Naive thymus-derived CD8-positive, alpha-beta T cell (primary cell): ENCODE measurements at places on chromosomes 5 and 9. TPM values are rescaled to one million over a fixed set of nuclear protein-coding genes. Genes with fewer than 3 reads are reported as not detected.
A peak's percentile ranks its signal among the peaks of the same experiment; 100 is the strongest.

GRCh38 chr5:17258431-17258830 lies 41.0 kb downstream of the BASP1 start:
- DNase-seq, result no peak

GRCh38 chr9:18359335-18359734 lies 114.6 kb upstream of the ADAMTSL1 start:
- no peak for DNase-seq

GRCh38 chr5:100889165-100889743 lies 13.8 kb downstream of the ST8SIA4 start:
- no peak for DNase-seq

GRCh38 chr9:109451311-109452025 lies 46.6 kb downstream of the PTPN3 start:
- DNase-seq, result no peak

- no peak for DNase-seq
Observed at GRCh38 chr9:32606811-32607210, 28.7 kb downstream of the TAF1L start.

DNA sequence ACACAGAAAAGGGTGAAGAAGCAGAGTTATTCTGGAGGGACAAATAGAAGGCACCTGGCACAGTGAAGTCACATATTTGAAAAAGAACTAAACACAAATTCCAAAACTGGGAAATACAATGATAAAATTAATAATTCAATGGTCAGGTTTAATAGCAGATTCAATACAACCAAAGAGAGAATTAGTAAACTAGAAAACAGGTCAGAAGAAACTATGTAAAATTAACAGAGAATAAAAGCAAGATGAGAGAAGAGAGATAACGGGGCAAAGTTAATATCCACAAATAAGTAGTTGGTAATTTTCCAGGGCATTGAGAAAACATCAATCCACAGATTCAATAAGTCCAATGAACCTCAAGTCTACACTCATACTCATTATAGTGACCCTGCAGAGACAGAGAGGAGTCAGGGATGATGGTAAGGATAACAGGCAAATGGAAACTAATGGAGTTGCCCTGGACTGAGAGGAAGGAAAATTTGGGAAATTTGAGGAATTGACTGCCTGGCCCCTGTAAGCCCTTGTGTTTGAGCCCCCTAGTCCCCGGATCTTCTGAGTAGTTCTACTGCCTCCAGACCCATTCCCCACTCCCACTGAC lies 8.3 kb upstream of the ERGIC1 start:
- no peak for DNase-seq

GRCh38 chr9:87853876-87854579 lies 28.6 kb upstream of the SPATA31E1 start:
- no peak for DNase-seq

GRCh38 chr5:124259017-124259416 lies 487.4 kb downstream of the ZNF608 start:
- no peak for DNase-seq

DNA sequence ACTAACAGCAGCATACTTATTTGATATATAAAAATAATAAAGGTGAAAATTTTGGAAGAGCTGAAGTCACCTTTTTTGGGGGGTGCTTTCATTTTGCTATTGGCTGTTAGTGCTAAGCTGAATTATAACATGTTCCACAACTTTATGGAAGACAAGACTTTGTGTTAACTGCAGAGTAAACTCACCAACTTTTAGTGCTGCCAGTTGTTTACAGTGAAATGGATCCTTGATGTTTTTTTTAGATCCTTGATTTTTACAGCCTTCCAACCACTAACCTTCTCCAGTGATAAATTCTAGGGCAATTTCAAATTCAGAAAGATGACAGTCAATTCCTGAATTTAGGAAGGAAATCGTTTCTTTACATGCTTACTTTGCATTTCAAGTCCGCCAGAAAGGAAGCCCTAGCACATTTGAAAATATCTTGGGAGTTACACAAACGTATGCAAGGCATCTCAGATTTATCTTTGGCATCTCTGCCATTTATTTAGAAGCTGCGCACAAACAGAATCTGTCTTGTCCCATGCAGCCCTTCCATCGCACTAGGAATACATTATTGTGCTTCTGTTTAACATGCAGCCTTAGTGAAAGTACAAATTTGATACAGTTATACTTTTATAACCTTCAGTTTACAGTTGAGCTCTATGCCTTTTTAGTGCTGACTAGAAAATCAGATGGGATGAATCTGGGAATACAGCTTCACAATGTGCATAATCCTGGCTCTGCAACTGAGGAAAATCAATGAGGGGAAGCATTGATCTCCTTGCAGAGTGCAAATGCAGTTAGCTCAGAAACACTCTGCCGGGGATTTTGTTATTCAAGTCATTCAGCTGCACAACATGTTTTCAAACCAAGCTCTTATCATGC lies 142.4 kb upstream of the ZNF608 start:
- no peak for DNase-seq

DNA sequence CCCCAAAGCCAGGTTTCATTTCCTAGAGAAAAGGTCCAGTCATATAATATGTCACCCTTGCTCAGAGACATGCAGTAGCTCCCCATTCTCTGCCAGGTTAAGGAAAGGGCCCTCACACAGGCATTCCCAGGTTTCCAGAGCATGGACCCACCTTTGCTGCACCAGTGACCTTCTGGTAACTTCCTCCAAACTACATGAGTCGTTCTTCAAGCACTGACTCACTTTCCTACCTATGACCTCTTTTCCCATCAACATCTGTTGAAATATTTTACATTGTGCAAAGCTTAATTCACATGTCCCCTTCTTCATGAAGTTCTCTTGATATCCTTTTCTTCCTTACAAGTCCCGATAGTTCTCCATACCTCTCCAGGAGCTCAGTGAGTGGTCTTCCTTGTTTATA lies 25.9 kb downstream of the SH3TC2 start:
- no peak for DNase-seq

- DNase-seq, result no peak
Observed at GRCh38 chr5:36300191-36300926, 1.3 kb downstream of the RANBP3L start.

DNA sequence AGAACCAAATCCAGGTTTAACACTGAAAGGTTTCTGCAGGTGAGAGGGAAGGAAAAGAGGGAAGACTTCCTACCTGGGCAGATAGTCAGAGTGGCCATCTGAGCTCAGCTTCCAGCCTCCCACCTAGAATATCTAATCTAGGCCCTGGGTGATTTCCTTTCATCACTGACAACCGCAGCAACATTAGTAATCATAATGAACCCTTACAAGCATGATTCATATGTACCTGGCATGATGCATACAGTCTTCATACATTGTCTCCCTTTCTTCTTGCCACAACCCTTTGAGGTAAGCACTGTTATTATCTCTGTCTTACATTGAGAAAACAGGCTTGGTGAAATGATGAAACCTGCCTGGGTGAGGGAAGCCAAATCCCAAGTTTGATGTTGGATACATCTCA lies 13.5 kb downstream of the AFAP1L1 start:
- no peak for DNase-seq

DNA sequence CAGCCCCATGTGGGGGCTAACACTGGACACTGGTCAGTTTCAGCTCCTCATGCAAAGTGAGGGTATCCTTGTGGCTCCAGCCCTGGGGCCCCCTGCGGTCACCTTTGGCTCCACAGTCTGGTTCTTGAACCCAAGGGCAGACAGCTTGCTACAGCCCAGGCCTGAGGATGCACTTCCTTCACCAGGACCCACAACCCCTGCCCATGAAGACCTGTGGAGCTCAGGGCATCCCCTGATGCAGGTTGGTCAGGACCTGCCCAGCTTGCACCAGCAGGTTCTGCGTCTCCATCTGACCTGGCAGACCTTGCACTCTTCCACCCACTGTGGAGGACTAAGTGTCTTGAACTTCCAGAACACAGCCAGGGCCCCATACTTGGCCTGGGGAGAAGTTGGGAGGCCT lies 3.7 kb upstream of the MRNIP start:
- no peak for DNase-seq

- no peak for DNase-seq
Observed at GRCh38 chr5:134097211-134097749, 17.2 kb upstream of the TCF7 start.

DNA sequence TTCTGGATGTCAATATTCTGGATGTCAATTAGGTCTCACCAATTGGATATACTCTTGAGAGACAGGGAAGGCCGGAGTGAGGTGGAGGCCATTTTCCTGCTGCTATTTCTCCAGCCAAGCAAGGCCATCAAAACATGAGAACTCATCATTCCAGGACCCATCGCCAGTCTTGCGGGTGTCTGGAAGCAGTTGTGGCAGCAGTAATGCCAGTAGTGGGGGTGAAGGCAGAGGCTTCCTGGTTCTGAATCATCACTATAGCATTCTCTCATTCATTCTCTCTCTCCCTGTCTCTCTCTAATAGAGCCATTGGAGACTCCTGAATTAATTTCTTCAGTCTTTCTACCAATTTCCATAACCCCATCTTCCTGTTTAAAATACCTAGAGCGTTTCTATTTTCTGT lies 71.8 kb downstream of the EGFLAM start:
- DNase-seq, result no peak

- no peak for DNase-seq
Observed at GRCh38 chr9:33408087-33408486, 5.7 kb upstream of the AQP7 start.

DNA sequence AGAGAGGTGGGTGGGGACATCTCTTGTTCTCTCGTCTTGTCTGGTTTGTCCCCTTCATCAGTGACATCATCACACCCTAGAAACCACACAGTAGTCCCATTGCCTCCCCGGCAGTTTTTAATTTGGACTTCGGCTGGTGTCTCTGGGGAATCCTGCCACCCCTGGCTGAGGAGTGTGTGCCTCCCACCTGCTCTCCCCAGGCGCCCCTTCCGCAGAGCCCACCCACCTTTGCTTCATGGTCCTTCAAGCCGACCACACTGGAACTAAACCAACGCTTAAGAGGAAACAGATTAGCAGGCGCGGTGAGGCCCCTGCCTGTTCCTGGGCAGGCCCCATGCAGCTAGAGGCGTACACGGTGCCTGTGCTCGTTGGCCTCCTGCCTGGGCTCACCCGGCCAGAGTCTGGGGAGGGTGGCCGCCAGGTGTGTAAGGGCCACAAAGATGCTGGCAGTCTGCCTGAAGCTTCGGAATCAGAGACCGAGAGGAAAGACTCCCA lies 107.6 kb upstream of the SPRY4 start:
- DNase-seq, result peak; percentile 2

DNA sequence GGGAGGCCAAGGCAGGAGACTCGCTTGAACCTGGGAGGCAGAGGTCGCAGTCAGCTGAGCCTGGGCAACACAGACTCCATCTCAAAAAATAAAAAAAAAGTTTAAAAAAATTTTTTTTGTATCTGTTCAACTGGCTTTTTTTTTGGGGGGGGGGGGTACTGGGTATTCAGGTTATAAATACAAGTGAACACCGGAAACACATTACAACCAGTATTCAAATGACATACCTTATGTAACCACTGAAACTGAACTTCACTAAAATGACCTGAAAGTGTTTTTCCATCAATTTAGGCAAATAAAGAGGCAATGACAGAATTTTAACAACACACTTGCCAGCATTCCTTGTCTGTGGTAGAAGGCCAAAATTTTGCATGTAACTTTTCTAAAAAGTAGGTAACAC lies 33.5 kb downstream of the STRBP start:
- no peak for DNase-seq

GRCh38 chr9:37922363-37923117 lies 18.6 kb upstream of the SLC25A51 start:
- no peak for DNase-seq

DNA sequence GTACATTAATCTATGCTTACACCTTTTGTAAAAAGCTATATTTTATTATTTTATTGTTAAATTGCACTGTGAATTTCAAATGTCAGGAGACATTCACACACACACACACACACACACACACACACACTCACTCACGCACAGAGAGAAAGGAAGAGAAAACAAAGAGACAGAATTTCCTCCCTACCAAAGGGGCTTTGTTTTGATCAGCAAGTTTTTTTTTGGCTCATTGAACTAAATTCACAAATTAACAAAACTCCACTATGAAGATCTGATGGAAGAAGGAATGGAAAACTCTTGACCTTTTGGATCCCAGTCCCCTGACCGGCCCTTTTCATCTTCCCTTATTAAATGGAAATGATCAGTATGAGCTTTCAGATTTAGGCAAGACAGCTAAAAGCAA lies 161.2 kb downstream of the PDE4D start:
- DNase-seq, result no peak

DNA sequence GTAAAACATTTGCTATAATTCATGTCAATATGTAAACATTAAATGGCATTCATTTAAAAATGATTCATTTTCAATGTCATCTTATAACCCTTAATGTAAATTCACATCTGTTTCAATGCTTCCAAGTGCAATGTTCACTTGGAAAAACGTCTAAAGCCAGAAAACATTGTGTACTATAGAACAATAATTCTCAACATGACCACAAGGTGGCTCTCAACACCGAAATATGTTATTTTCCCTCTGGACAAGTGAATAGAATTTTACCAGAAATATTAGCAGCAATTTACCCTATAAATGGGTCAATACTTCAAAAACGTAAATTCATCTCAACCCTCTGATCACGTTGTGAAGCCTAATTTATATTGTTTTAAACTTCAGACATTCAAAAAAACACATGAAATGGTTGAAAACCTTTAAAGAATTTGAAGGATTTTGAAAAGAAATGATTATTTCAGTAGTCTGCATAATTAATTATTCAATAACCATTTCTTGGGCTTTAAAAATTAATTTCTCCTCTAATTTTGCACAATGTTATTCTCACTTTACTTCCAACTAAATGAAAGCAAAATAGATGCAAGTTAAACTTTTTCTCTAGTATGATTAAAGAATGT lies 11.0 kb downstream of the CDH10 start:
- no peak for DNase-seq

DNA sequence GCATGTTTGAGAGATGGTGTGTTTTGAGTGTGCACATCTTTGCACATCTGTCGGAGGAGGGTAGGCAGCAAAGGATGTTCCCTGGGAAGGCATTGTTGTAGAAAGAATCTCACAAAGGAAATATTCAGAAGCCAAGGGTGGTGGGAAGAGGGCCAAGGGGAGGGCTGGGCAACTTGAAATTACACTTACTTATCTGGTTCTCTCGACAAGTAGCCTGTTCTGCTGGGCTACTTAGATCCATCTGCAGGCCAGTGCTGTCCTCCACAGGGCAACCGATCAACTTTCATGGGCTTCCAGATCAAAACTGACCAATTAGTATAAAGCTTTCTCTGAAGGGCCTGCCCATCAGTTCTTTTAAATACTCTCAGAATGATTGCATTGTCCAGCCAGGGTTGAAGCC lies 495.2 kb downstream of the GADD45G start:
- DNase-seq, result no peak

GRCh38 chr5:173720286-173720952 lies 104.0 kb upstream of the BOD1 start:
- no peak for DNase-seq

- DNase-seq, result no peak
Observed at GRCh38 chr9:123311250-123311752, 42.9 kb upstream of the STRBP start.

Gene SOX30
- 0.44 TPM for total RNA-seq

Gene RAB3C
- total RNA-seq, result not detected

Gene NOTCH1
- total RNA-seq, result 84.3 TPM

Gene PCDHB15
- not detected for total RNA-seq

Gene CCDC171
- total RNA-seq, result 3.2 TPM

Gene SPINK14
- total RNA-seq, result not detected

Gene SWI5
- total RNA-seq, result 11.7 TPM

Gene NUTM2G
- not detected for total RNA-seq

Gene SPATA6L
- total RNA-seq, result 5.8 TPM

Gene STK10
- total RNA-seq, result 351 TPM

Gene RANBP3L
- total RNA-seq, result not detected

Gene TYRP1
- total RNA-seq, result not detected
